Fibroblast of skin of scalp (primary cell): ENCODE measurements at places on chromosomes 6 and 20.
A peak's percentile ranks its signal among the peaks of the same experiment; 100 is the strongest.

DNA sequence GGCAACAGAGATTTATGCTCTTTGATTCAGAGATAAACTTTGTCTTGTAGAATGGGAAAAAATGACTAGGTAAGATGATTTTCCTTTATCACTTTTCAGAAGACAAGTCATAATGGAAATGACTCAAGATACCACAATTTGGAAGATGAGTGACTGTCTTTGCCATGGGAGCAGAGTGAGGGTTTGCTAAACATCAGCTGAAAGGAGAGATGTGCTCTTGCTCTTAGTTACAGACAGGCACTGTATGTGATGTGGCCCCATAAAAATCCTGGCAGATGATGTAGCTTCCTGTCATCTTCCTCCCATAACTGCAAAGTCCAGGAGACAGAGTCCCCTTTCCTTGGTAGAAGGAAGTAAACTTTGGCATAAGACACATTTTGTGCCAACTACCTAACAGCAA is 47.6 kb downstream of the BACH2 start:
- DNase-seq: peak; percentile 48

- no peak for DNase-seq
Observed at GRCh38 chr20:1472556-1473245, 6.1 kb upstream of the NSFL1C start.

DNA sequence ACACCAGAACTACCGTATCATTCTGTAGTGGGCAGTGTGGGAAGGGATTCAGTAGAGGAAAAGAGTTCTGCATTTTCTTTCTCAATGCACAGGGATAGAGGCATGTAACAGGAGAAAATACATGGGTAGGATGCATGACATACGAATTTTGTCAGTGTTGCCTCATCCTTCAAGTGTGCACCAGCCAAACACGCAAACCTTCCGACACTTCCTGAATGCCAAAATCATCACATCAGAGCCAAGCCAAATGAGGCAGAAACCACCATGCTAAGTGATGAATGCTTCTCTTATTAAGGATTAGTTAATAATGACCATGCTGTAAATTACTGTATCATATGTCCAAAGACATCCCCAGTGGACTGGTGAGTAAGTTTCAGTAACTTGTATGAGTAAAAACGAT is 27.3 kb downstream of the RAMACL start:
- DNase-seq: peak; percentile 80

GRCh38 chr6:159168536-159169192 is 536 bp upstream of the FNDC1 start:
- no peak for DNase-seq

DNA sequence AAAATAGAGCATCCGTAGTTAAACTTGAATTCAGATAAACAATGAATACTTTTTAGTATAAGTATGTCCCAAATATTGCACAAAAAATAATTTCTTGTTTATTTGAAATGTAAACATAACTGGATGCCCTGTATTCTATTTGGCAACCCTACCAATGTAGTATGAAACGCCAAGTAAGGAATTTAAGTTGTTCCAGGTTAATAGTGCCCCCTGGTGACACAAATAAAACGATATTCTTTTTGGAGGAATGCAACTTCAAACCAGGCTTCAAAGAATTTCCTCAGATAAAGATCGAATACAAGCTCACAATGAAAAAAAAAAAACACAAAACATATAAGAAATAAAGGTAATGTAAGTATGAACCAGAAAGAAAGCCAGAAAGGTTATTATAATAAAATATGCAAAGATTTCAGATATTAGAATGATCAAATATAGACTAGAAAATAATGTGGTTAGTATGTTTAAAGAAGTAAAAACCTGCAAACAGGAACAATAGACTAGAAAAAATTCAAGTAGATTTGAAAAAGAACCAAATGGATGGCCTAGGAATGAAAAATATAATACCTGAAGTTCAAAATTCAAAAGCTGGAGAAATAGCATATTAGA is 18.4 kb upstream of the AKAP7 start:
- peak; percentile 60 for DNase-seq

GRCh38 chr20:6663751-6664388 is 103.6 kb upstream of the BMP2 start:
- no peak for DNase-seq

GRCh38 chr6:52522655-52523054 is 54.2 kb downstream of the TRAM2 start:
- DNase-seq: no peak

DNA sequence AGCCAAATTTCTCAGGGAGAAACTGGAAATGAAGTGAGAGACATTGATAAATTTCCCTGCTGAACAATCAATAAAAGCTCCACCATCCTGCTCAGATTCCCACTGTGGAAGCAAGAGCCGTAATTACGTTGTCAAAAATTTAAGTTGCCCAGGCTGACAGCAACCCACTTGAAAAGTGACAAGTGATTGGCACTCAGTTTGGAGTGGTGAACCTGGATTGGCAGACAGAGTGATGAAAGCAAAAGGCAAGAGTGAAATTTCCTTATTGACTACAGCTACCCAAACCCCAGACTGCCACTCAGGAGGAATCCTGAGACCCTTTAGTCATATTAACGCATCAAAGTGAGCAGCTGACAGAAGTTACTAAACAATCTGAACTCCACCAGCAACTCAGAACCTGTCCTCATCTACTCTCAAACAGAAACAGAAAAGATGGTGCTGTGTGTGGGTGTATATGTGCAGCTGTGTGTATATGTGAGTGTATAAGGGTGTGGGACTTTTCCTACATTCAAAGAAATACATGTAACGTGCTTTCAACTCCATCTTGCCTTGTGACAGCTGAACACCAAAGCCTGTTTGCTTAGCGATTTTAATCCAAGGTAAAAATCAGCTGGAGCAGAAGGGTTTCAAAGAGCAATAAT is 157.4 kb downstream of the PKHD1 start:
- DNase-seq: no peak

- no peak for DNase-seq
Observed at GRCh38 chr6:68139130-68139529, 496.0 kb upstream of the ADGRB3 start.

GRCh38 chr6:49003348-49003747 is 459.7 kb downstream of the MMUT start:
- no peak for DNase-seq

DNA sequence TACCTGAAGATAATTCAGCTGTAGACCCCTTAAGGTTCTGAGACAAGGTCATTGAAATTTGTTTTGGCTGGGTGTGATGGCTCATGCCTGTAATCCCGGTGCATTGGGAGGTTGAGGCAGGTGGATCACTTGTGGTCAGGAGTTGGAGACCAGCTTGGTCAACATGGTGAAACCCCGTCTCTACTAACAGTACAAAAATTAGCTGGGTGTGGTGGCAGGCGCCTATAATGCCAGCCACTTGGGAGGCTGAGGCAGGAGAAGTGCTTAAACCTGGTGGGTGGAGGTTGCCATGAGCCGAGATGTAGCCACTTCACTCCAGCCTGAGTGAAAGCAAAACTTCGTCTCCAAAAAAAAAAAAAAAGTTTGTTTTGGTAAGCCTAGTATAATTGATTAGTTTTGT is 11.0 kb downstream of the SRSF3 start:
- DNase-seq: no peak

- no peak for DNase-seq
Observed at GRCh38 chr20:41278936-41279335, 38.6 kb downstream of the ZHX3 start.

GRCh38 chr6:61586934-61587537 is 699.0 kb downstream of the KHDRBS2 start:
- DNase-seq: no peak

DNA sequence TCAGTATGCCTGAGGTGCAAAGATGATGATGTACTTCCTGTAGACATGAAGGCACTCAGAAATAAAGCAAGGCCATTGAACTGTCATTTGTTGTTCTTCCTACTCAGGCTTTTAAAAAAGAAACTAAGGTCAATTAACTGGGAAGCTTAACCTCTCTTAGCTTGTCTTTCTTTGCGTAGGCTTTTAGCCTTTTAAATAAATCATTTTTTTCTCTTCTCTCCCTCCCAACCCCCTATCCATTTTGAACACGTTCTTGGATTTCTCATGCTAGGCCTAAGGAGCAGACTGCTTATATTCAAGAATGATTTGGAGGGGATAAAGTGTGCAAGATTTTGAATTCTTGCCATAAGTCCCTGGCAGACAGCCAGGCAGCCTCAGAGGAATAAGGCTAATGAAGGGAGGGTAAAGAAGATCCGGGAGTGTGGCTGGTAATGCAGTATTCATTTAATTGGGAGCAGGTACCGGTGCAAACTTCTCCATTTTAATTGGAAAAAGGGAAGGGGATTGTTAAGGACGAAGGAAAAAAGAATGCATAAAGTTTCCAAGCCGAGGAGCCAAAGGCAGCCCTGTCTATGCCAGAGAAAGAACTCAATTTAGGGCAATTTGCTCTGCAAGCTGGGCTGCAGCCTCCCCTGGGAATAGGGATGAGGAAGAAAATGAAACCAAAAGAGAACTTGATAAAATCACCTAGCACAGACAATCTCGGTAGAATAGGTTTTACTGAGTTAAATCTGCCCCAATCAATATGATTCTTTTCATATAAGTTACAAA is 343.8 kb upstream of the MMS22L start:
- peak; percentile 62 for DNase-seq

- no peak for DNase-seq
Observed at GRCh38 chr6:52115145-52115741, 27.8 kb upstream of the PKHD1 start.

- no peak for DNase-seq
Observed at GRCh38 chr6:162863821-162864220, 136.0 kb downstream of the PACRG start.

GRCh38 chr6:90537027-90537426 is 49.8 kb downstream of the MAP3K7 start:
- peak; percentile 30 for DNase-seq

DNA sequence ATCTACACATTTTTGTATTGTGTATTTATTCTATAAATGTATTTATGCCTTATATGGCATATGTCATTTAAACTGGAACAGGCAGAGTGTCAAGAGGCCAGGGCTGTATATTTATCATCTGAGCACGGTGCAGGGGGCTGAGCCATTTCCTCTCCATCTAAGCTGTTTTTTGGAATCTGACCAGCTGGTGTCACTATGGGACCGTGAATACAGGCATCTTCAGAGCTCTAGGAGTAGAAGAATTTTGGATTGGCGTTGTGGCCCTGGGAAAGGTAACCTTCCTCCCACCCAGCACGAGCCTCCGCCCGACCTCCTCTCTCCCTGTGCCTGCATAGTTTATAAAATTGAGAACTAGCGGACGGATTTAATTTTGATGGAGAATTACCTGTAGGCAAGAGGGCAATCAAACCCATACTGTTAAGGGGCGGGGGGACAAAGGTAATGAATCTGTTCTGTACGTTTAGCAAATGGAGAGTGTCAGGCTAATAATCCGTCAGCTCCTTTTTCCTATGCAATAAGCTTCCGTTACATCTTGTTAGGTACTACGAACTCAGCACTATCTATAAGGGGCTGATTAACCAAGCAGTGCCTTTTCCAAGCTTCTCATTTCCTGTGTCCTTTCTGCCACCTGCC is 29.0 kb upstream of the EEF1E1 start:
- DNase-seq: peak; percentile 75

DNA sequence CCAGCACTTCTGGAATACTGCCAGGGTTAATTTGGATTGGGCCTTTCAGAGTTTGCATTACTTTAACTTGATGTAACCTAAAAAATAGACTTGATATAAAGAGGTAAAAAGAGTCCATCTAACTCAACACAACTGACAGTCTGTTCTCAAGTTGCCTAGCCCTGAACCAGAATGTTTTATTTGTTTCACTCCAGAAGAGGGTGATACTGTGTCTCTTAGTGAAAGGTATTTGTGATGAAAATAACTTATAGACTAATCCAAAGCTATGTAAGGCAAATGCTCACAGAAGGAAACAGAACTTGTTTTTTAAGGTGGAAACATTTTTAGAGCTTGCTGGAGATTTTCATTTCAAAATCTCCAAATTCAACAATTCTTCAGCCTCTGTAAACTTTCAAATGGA is 469.1 kb upstream of the RUNX2 start:
- DNase-seq: peak; percentile 9

DNA sequence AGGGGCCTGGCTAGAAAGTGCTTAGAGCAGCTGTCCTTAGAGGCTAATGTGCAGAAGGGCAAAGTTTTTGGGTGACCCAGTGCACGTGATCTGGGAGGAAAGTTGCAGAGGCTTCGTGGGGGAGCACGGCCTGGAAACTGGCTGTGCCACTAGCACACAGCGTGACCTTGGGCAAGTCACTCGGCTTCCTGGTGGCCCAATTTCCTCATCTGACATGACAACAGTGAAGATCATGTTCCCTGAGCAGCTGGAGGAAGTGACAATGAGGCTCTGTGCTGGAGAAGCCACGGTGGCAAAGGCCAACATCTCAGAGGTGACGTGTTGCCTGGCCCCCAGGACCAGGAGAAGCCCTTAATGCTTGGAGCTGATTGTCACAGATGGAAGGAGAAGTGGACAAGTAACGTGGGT is 99.5 kb downstream of the FOXC1 start:
- no peak for DNase-seq

- DNase-seq: no peak
Observed at GRCh38 chr20:56487216-56487615, 18.8 kb downstream of the RTF2 start.

DNA sequence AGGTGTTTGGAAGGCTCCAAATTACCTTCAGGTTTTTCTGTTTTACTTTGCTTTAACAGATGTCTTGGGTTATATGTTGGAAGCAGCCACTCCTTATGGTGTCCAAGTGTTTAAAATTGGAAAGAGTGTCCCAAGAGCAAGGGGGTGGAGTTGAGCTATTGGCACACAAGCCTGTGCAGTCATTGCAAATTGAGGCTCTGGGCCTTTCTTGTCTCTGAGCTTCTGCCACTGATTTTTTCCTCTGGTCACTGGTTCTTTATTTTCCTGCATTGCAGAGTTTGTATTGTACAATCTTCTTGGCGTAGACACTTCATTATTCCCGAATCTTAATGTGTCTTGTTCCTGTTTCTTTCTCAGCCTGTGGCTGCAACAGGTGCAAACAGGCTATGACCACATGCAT is 598.8 kb downstream of the RNF144B start:
- no peak for DNase-seq

DNA sequence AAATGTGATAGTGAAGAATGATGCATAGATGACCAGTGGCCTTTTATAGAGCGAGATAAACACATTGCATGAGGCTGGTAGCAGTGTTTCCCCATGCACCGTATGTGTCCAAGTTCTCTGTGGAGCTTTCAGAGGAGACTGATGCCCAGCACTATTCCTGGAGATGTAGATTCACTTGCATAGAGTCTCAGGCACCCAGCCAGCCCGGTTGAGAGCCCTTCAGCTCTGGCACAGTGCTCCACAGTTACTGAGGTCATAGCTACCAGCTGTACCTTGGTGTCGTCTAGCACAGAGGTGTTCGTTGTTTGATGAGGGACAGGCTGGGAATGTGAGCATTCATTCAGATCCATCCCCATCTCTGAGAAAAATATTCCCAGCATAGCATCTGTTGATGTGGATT is 328.9 kb downstream of the FARS2 start:
- DNase-seq: no peak

GRCh38 chr6:163731215-163732013 is 316.9 kb downstream of the QKI start:
- DNase-seq: no peak
